ENCODE measurements at places on chromosomes 2 and 18.

DNA sequence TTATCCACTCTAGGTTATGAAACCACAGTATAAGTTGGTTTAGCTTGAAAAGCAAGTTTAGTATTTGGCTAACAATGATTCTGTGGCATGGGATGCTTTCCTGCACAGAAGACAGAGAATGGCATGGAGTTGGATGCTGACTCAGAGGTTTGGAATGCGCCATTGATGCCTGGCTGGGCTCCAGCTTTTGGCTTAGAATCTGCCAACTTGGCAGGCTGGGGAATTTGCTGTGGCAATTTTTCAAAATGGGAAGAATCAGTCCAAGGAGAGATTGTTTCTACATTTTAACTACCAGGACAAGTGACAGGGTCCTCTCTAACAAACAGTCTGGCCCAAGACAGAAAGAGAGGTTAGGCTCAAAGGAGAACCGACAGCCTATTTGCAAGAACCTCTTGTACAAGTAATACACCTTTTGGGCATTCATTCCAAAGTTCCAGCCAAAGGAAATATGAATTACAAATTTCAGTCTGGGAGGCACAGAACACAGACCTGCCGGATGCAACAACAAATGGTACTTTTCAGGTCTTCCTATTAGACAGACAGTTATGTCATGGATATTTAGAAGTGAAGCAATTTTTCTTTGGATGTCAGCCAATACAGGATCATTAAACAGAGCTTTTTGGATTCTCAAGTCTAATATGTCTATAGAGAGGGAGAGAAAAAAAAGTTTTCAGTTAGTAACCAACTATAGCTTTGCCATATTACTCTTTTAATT, 1027.7 kb downstream of the TMEM182 start:
- DNase-seq: no peak

DNA sequence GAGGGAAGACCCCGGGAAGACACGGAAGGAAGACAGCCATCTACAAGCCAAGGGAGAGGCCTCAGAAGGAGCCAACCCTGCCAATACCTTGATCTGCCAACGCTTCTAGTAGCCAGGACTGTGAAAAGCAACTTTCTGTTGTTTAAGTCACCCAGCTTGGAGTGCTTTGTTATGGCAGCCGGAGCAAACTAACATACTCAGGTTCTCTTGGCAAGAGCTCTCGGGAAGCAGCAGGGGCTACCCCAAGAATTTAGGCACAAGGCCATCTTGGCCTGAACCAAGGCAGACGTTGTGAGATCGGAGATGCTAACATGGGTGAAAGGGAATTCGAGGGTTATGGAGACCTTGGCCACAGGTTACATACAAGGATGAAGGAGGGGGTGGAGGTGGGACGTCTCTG, 78.6 kb upstream of the KLHL29 start:
- DNase-seq: no peak

GRCh38 chr2:26016012-26016705, 17.7 kb upstream of the RAB10 start:
- DNase-seq: no peak

GRCh38 chr2:229178117-229178516, 93.0 kb downstream of the PID1 start:
- DNase-seq: no peak

GRCh38 chr2:45841752-45842407, 190.4 kb downstream of the PRKCE start:
- DNase-seq: no peak

GRCh38 chr2:24021122-24021998, 11.5 kb downstream of the MFSD2B start:
- DNase-seq: no peak

- no peak for DNase-seq
Measured at GRCh38 chr2:223161873-223162458, 110.0 kb downstream of the KCNE4 start.

All from CD4-positive, alpha-beta T cell treated with Interferon alpha-2 for 1 hour (primary cell).